ENCODE measurements at places on chromosomes 1 and 21.

GRCh38 chr1:113662101-113662500, 97.2 kb downstream of the PHTF1 start:
- H3K4me1 ChIP-seq, result no peaks in the 10 kb centered on the region
- H3K36me3 ChIP-seq, result no peaks in the 10 kb centered on the region
- no peaks in the 10 kb centered on the region for H3K27me3 ChIP-seq
- H3K27ac ChIP-seq, result no peak overlapping the region
- no peak overlapping the region for H3K4me3 ChIP-seq

DNA sequence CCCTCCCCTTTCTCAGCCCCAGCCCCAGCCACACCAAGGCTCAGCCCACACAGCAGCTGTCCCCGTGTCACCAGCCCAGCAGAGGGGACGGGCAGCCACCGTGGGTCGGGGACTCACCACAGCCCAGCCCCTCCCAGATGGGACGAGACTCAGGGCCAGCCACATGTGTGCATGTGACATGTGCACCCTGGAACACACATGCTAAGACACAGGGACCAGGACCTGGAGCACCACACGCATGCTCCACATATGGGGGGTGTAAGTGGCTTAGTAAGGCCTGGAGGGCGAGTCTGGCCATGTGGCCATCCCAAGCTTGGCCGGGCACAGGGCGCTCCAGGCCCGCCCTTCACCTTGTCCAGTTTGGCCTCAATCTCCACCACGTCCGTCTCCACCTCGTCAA, 4.0 kb downstream of the ACAP3 start:
- H3K4me3 ChIP-seq, result no peak overlapping the region
- DNase-seq, result no peak
- H3K4me1 ChIP-seq, result peaks cover 14% of the 10 kb centered on the region
- no peaks in the 10 kb centered on the region for H3K27me3 ChIP-seq

DNA sequence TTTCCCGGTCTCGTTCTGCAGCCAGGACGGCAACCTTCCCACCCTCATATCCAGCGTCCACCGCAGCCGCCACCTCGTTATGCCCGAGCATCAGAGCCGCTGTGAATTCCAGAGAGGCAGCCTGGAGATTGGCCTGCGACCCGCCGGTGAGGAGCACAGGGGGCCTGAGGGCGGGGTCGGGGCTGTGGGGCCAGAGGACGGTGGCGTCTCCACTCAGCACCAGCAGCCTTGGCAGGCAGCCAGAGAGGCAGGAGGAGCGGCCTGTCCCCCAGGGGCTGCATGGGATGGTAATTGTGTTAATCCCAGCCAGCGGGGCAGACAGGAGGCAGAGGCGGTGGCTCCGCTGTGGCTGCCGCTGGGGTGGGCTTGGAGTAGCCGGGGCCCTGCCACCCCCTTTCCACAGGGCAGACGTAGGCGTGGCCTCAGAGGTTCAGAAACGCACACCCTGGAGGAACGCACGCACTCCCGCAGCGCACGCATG, 12.1 kb downstream of the SAMD11 start:
- H3K27me3 ChIP-seq, result peaks cover 15% of the 10 kb centered on the region
- H3K36me3 ChIP-seq, result no peaks in the 10 kb centered on the region
- H3K4me1 ChIP-seq, result peaks cover 4% of the 10 kb centered on the region

DNA sequence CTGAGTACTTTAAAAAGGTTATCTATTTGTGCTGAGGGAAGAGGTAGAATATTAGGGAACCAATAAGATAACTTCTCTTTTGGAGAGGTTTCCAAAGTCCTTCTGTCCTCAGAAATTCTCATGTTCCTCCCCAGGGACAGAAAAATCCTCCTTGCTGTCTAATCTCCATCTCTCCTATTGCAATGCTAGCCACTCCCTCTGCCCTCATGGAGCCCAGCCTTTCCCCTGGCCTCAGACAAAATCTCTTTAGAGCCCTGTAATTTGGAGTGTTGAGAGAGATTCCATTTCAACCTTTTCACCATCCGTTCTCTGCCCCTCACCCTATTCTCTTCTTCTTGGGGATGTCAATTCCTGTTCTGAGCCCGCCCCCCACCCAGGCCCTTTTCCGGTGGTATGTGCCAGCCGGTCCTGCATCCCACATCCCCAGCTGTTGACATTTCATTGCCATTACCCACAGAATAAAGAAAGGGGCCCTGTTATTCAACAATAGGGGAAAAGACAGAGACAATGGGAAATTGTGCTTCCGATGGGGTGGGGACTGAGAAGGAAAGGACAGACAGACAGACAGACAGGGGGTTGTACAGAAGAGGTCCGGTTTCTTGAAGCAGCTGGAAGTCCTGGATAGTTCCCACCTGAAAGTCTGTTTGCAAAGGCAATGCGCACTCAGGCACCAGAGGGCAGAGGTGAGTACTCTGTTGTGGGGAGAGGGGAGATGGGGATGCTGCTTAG, at the start of gene HAPLN2:
TSS of gene HAPLN2 (plus strand) at position 563 of the 729 bp plus-strand sequence. CDS start 4,076 bp downstream, outside the sequence.
- no peak within 1 kb of the TSS for H3K27ac ChIP-seq
- peaks cover 5% of the 10 kb centered on the region for H3K4me1 ChIP-seq
- H3K36me3 ChIP-seq, result no peaks in the 10 kb centered on the region
- DNase-seq, result no peak
- H3K4me3 ChIP-seq, result no peak within 1 kb of the TSS
- H3K27me3 ChIP-seq, result peaks cover 51% of the 10 kb centered on the region

DNA sequence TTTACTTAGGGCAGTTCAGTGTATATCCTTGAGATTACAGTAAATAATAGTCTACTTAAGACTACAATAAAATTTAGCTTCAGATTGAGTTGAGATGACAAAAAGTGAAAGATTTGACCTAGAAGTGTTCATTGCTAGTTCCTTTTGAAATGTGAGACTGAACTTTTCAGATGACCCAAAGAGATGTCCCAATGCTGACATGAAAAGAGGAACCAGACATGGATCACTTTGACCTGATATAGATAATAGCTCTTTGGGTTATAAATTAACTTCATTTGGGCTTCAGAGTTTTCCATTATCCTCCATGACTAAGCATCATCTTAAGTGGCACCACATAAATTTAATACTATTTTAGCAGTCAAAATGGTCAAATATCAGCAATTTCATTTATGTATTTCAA, 25.7 kb upstream of the OR10J5 start:
- H3K4me3 ChIP-seq, result no peak overlapping the region
- H3K27me3 ChIP-seq, result peaks cover 33% of the 10 kb centered on the region
- H3K27ac ChIP-seq, result no peak overlapping the region
- no peaks in the 10 kb centered on the region for H3K4me1 ChIP-seq

GRCh38 chr1:213227458-213227857, 176.4 kb downstream of the RPS6KC1 start:
- H3K36me3 ChIP-seq, result no peaks in the 10 kb centered on the region
- peaks cover 5% of the 10 kb centered on the region for H3K4me1 ChIP-seq
- H3K4me3 ChIP-seq, result no peak overlapping the region
- no peak for DNase-seq
- H3K27ac ChIP-seq, result no peak overlapping the region

DNA sequence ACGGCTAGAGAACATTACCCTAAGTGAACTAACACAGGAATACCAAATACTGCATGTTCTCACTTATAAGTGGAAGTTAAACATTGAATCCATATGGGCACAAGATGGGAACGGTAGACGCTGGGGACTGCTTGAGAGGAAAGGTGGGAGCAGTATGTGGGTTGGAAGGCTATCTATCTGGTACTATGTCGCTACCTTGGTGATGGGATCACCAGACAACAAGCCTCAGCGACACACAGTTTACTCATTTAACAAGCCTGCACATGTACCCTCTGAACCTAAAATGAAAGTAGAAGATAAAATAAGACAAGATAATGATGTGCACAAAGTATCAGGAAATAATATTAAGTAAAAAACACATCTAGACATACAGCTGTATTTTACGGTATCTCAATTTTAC, 819 bp downstream of the PYHIN1 start:
- H3K4me3 ChIP-seq, result peak overlapping the region; percentile 98
- DNase-seq, result no peak
- H3K36me3 ChIP-seq, result peaks cover 38% of the 10 kb centered on the region
- no peaks in the 10 kb centered on the region for H3K27me3 ChIP-seq

GRCh38 chr1:16644193-16644481, 22.6 kb downstream of the RNU1-3 start:
- H3K4me1 ChIP-seq, result no peaks in the 10 kb centered on the region
- no peaks in the 10 kb centered on the region for H3K27me3 ChIP-seq
- no peak overlapping the region for H3K27ac ChIP-seq
- no peaks in the 10 kb centered on the region for H3K36me3 ChIP-seq
- no peak overlapping the region for H3K4me3 ChIP-seq

GRCh38 chr1:108316545-108316944, 72.7 kb upstream of the NBPF4 start:
- DNase-seq, result no peak
- no peaks in the 10 kb centered on the region for H3K36me3 ChIP-seq
- no peaks in the 10 kb centered on the region for H3K4me1 ChIP-seq
- no peak overlapping the region for H3K4me3 ChIP-seq
- no peak overlapping the region for H3K27ac ChIP-seq

- no peaks in the 10 kb centered on the region for H3K4me1 ChIP-seq
- H3K27me3 ChIP-seq, result no peaks in the 10 kb centered on the region
- H3K4me3 ChIP-seq, result no peak overlapping the region
- no peak for DNase-seq
Observed at GRCh38 chr1:2952992-2953391, 68.3 kb upstream of the ACTRT2 start.

- DNase-seq, result no peak
- H3K27ac ChIP-seq, result no peak overlapping the region
- H3K27me3 ChIP-seq, result no peaks in the 10 kb centered on the region
- H3K4me3 ChIP-seq, result peak overlapping the region; percentile 49
Observed at GRCh38 chr1:67441739-67442281, 11.6 kb upstream of the SERBP1 start.

GRCh38 chr1:185533596-185533995, 200.6 kb upstream of the HMCN1 start:
- no peak overlapping the region for H3K4me3 ChIP-seq
- H3K4me1 ChIP-seq, result peaks cover 23% of the 10 kb centered on the region
- no peak overlapping the region for H3K27ac ChIP-seq
- DNase-seq, result no peak

DNA sequence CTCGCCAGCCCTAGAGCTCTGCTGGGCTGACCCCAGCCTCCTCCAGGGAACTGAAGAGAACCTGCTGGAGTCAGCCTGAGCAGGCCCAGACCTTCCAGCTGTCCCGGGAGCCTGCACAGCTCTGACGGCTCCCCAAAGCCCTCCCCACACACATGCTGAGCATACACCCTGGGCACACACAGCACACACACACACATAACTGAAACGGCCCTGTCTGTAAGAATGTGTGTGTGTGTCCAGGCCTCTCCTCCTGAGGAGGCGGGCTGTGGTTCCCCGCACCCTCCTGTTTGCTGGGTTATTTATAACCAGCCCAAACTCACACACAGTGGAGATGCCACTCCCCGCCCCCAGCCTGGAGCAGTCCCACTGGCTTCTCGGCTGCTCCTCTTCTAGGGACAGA, 20.2 kb downstream of the SDC3 start:
- peaks cover 26% of the 10 kb centered on the region for H3K27me3 ChIP-seq
- no peaks in the 10 kb centered on the region for H3K36me3 ChIP-seq
- no peak for DNase-seq

- H3K27ac ChIP-seq, result no peak overlapping the region
- peaks cover 78% of the 10 kb centered on the region for H3K4me1 ChIP-seq
- no peaks in the 10 kb centered on the region for H3K36me3 ChIP-seq
- no peak for DNase-seq
- H3K27me3 ChIP-seq, result no peaks in the 10 kb centered on the region
- peak overlapping the region; percentile 82 for H3K4me3 ChIP-seq
Observed at GRCh38 chr1:159804924-159805323, 2.8 kb downstream of the FCRL6 start.

- H3K36me3 ChIP-seq, result no peaks in the 10 kb centered on the region
- H3K27ac ChIP-seq, result no peak overlapping the region
- no peak overlapping the region for H3K4me3 ChIP-seq
- H3K4me1 ChIP-seq, result peaks cover 10% of the 10 kb centered on the region
- H3K27me3 ChIP-seq, result no peaks in the 10 kb centered on the region
Observed at GRCh38 chr1:54950369-54951163, 29.9 kb upstream of the TMEM61 start.

GRCh38 chr1:161946071-161946987, 77.3 kb downstream of the OLFML2B start:
- H3K36me3 ChIP-seq, result peaks cover 13% of the 10 kb centered on the region
- no peak overlapping the region for H3K4me3 ChIP-seq
- H3K27me3 ChIP-seq, result no peaks in the 10 kb centered on the region
- H3K4me1 ChIP-seq, result no peaks in the 10 kb centered on the region
- DNase-seq, result no peak

DNA sequence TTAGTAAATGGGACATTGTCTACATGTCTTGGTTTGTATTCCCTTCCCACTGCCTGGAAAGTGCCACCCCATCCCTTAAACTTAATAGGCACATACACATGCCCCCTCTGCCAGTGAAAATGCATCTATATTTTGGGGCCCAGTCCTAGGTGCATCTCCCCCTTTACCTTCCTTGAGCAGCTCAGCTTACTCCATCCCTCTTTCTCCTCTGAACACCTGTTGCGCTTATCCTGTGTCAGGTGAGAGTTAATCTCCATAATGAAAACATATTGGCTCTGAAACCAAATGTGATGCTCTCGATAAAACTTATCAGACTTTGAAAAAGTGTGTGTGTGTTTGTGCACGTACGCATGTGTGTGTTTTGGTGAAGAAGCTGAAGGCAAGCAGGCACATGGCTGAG, 15.4 kb upstream of the SUCO start:
- H3K27ac ChIP-seq, result no peak overlapping the region
- H3K27me3 ChIP-seq, result no peaks in the 10 kb centered on the region
- H3K4me3 ChIP-seq, result no peak overlapping the region
- no peak for DNase-seq

DNA sequence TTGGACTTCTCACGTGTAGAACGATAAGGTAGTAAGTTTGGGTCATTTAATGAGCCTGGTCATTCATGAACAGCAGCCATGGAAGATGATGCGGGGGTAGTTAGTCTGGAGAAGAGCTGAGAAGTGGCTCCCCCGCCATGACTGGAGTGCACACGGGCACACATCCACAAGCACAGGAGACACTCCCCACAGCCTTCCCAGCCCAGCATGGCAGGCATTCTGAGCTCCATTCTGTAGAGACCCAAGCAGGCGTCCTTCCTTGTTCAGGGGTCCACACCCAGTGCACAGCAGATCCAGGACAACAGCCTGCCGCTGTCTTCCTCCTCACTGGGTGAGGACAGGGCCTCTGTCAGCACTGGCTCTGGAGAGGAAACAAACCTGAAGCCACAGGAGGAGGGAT, 57.0 kb downstream of the SCCPDH start:
- H3K4me3 ChIP-seq, result no peak overlapping the region
- peaks cover 6% of the 10 kb centered on the region for H3K36me3 ChIP-seq
- H3K4me1 ChIP-seq, result peaks cover 6% of the 10 kb centered on the region
- no peaks in the 10 kb centered on the region for H3K27me3 ChIP-seq
- DNase-seq, result no peak

- H3K36me3 ChIP-seq, result no peaks in the 10 kb centered on the region
- DNase-seq, result no peak
Observed at GRCh38 chr1:2027961-2028583, 8.9 kb downstream of the GABRD start.

Measured in natural killer cell treated with Interleukin-12 subunit alpha and Interleukin-12 subunit beta and Interleukin-15 and Interleukin-18, amount 100 ng/mL, for 72 hours (primary cell).